Stimulated activated CD4-positive, alpha-beta T cell treated with anti-CD3 and anti-CD28 coated beads, Interleukin-2, amount 100 ng/mL, for 24 hours (primary cell): ENCODE measurements at places on chromosomes 1 and 21.

DNA sequence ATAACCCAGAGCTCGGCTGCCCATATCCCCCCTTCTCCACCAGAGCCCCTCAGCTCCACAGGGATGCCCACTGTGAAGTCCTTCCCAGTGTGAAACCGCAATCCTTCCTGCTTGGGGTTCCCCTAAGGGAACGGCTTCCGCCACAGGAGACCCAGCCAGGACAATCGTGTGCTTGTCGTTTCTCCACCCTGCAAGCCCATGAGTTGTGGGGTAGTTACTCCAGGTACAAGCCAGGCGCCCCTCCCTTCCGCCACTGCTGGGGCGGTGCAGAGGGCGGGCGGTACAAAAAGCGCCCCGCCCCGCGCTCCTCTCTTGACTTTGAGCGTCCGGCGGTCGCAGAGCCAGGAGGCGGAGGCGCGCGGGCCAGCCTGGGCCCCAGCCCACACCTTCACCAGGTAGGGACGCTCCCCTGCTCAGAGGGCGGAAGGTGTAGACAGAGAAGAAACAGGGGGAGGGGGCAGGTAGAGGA, at the start of gene TINAGL1:
TINAGL1 (plus strand) TSS at position 315 of the 469 bp plus-strand sequence. CDS start 634 bp downstream, outside the sequence.
- no peak for DNase-seq

GRCh38 chr1:5649795-5650194, 342.4 kb downstream of the NPHP4 start:
- no peak for DNase-seq

GRCh38 chr1:207999972-208000371, 89.0 kb upstream of the CD34 start:
- no peak for DNase-seq

- no peak for DNase-seq
These were observed 77.5 kb upstream of the CAPZB start for GRCh38 chr1:19562847-19563246.

GRCh38 chr1:184972315-184973055, 1.8 kb downstream of the NIBAN1 start:
- no peak for DNase-seq

- DNase-seq = no peak
These were observed 252.2 kb downstream of the TPR start for GRCh38 chr1:186122837-186123236.

DNA sequence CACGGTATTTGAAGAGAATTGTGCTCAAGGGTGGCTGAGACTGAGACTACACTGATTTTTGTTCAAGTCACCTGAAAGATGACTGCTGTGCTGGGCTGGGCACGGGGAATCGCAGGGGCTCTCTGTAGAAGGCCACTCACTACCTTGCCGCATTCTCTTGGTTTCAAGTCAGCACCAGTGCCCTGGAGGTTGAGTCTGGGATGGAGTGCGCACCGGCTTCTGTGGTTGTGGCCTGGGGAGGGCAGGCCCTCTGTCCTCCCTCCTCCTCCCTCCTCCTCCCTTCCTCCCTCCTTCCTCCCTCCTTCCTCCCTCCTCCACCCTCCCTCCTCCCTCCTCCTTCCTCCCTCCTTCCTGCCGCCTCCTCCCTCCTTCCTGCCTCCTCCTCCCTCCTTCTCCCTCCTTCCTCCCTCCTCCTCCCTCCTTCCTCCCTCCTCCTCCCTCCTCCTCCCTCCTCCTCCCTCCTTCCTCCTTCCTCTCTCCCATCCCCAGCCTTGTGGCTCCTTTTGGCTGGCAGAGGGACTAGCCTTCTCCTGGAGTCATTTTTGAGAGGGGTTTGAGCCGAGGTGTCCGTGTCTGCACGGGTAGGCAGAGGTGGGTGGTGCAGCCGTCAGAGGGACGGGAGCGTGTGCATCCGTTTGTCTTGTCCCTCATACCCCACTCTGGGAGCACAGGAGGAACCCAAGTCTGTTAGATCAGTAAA, 9.5 kb downstream of the RER1 start:
- no peak for DNase-seq

DNA sequence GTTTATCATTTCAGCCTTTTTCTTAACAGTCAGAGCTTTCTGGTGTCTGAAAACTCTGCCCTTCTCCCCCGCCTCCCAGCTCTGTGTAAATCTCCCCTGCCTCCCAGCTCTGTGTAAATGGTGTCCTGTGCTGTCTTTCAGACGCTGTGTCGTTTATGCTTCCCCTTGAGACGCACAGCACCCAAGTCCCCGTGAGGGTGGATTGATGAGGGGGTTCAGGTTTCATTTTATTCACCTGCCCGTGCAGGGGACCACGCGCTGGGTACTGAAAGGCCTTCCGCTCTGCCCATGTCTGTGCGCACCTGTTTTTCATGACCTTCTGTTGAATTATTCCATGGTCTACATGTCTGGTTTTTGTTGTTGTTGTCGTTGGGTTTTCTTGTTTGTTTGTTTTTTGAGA, 108.2 kb upstream of the COL6A1 start:
- no peak for DNase-seq

- no peak for DNase-seq
These were observed 98.3 kb downstream of the GLIS1 start for GRCh38 chr1:53640701-53641075.

- DNase-seq = no peak
These were observed 6.1 kb upstream of the PLA2G5 start for GRCh38 chr1:20063861-20064292.

DNA sequence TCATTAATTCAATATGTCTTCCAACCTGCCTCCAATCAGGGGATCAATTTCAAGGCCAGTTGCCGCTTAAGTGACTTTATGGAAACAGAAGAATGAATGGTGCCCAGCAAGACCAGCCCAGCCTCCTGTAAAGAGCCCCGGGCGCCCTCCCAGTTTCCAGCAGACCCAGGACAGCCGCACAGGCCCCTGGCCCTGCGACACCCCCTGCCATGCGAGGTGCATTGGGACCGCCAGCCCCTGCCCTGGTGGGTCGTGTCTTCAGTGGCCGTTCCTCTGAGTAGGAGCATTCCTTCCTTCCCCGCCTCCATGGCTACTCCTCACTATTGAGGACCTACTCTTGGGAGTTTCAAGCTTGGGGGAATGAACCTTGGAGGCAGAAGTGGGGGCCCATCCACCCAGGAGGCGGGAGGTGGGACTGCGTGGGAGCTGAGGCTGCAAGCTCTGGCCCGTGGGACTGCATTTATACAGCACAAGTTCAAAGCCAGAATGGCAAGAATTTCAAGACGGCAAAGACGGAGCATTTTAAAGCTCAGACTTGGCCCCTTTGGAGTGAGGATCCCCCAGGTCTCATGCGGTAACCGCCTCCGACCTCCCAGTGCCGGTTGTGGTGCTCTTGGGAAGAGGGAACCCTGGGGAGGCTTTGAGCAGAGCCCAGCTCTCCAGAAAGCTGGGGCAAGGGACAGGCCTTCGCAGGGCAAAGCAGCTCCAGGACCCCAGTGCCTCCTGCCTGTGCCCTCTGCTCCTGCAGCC, 73.1 kb upstream of the ACTRT2 start:
- DNase-seq = no peak

DNA sequence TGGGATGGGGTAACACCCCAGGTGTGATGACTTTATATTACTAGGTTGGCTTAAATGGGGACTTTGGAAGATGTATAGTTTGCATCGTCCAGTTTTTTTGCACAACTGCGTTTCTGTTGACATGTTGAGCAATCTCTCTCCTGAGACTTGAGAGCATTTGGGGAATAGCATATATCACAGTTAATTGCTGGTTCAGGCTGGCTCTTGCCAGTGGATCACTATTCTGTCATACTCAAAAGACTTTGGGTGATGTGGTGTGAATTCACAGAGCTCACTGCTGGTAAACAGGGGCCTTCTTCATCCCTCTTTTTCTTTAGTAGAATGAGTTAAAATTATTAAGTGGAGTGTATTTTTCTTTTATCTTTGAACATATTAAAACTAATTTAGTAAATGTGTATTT, 44.3 kb downstream of the LHX9 start:
- no peak for DNase-seq

DNA sequence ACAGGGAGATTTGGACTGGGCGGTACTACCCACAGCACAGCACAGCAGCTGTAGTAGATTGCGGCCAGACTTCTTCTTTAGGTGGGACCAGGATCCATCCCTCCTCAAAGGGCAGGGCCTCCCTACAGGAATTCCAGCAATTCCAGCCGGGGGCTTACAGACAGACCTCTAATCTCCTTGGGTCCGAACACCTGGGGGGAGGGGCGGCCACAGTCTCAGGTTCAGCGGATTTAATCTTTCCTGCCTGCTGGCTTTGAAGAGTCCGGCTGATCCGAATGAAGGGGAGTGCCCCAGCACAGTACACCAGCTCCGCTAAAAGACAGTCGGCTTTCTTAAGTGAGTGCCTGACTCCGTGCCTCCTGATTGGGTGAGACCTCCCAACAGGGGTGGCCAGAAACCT, 1708.5 kb downstream of the BRINP3 start:
- no peak for DNase-seq

GRCh38 chr21:45338311-45339017, 50.8 kb upstream of the POFUT2 start:
- DNase-seq = no peak

DNA sequence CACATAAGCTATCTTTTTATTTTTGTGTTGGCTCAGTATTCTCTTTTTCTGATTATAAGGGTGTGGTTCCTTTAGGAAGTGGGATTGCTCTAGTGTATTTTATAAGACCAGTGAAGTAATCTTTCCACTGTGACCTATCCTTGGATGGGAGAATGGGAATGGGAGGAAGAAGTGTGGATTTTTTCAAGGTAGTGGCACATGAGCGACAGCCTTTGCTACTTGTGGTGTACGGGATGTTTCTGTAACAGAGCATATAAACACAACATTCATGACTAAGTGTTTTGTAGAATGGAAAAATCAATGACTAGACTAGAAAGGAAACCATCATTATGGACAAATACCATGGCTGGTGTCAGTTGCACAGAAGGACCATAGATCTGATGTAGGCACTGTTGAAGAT, 209.6 kb downstream of the GIPC2 start:
- no peak for DNase-seq

GRCh38 chr1:86419277-86419903, 4.6 kb upstream of the CLCA2 start:
- DNase-seq = peak; percentile 19

- no peak for DNase-seq
These were observed 2.2 kb upstream of the FALEC start for GRCh38 chr1:150513351-150513791.

- no peak for DNase-seq
These were observed 7.5 kb downstream of the PKNOX1 start for GRCh38 chr21:42981862-42982261.

DNA sequence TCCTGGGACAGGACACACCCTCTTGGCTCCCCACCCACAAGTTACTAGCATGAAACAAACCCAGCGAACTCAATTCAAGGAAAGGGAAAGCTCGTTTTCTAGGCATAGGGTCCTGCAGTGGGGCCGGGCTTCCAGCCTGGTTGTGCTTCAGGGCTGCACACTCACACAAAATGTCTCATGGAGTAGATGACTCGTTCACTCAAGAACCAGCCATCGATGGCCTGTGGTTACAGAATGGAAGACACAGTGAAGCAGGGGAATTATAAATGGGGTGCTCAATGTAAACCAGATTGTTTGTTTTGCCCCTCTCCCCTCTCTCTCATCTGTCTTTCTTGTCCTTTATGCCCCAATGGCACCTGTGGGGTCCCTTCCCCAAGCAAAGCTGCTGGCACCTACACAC, 56.0 kb upstream of the COX20 start:
- no peak for DNase-seq

GRCh38 chr1:155003227-155003765, 694 bp downstream of the ZBTB7B start:
- DNase-seq = peak; percentile 48

DNA sequence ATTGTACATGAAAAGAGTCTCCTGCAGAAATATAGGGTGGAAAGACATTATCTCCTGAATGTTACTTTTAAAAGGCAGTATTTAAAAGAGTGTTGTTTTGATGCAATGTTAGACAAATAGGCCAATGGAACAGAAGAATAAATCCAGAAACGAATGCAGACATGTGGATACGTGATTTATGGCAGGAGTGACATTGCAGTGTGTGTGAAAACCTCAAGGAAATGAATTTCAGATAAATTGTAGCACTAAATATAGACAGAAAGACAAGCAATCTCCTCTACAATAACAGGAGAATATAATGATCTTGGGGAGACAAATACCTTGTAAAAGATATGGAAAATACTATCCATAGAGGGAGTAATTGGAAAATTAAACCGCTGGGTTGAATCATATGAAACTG, 387.8 kb upstream of the CHRM3 start:
- DNase-seq = no peak

DNA sequence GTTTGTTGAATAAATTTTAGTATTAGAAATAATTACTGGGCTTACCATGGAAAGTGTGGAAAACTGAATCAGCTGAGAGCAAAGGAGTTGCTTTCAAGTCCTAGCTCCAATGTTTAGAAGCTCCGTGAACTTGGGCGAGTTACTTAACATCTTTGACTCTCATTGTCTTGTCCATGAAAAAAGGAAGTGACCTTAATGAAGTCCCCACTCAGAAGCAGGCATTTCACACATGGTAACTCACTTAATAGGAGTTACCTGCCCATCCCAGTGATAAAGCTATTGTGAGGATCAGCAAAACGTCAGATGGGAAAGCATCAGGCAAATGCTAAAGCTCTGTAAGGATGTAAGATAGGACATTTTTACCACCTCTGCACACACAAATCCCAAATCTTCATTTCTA, 34.0 kb upstream of the GADD45A start:
- no peak for DNase-seq

- DNase-seq = no peak
These were observed 40.7 kb downstream of the VTCN1 start for GRCh38 chr1:117169871-117170596.
